ENCODE measurements at places on chromosomes 12 and 14.

- no peak for DNase-seq
These were observed 14.3 kb downstream of the TBX3 start for GRCh38 chr12:114669401-114670290.

- no peak for DNase-seq
These were observed 8.6 kb upstream of the CCDC196 start for GRCh38 chr14:66477567-66477966.

GRCh38 chr12:64737539-64737938, 21.7 kb downstream of the GNS start:
- no peak for DNase-seq

GRCh38 chr14:63435204-63435603, 108.0 kb downstream of the PPP2R5E start:
- DNase-seq, result no peak

DNA sequence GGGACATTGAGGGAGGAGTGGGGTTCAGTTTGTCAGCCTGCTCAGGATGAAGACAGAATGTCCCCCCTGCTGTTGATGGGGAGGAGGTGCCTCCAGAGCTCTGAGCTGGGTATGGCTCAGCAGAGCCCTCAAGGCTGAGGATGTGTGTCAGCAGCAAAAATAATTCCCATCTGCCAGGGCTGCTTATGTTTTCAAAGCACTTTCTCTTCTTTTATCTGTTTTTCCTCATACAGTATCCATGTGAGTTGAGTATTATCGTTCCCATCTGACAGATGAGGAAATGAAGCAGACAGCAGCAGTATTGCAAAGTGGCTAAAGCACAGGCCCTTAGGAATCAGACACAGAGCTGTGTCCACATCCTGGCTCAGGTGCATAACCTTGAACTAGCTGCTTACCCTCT, 94.1 kb downstream of the SLC8A3 start:
- DNase-seq, result no peak

DNA sequence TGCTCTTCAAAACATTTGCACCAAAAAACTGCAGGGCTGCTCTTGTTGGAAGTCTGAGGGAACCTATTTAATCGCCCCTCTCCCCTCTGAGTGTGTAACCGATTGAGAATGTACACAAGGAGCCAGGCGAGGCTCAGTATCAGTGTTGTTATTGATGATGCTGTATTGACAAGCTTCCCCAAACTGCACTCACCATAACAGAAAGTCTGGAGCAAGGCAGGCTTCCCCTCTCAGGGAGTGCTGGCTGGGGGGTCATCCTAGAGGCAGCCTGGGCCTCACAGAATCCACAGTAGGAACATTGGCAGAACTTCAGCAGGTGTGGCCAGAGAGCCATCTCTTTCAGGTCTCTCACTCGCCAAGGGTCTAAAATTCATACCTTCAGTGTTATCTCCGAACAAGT, 58.1 kb upstream of the TUNAR start:
- DNase-seq, result no peak

DNA sequence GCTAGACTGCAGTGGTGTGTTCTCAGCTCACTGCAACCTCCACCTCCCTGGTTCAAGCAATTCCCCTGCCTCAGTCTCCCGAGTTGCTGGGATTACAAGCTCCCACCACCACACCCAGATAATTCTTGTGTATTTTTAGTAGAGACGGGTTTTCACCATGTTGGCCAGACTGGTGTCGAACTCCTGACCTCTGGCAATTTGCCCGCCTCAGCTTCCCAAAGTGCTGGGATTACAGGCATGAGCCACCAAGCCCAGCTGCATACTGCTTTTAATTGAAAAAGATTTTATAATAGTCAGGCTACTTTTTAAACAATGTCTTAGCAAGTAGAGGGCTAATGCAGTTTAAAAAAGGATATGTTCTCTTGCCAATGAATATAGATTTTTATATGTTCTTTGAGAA, 668.9 kb downstream of the SLC6A15 start:
- no peak for DNase-seq

DNA sequence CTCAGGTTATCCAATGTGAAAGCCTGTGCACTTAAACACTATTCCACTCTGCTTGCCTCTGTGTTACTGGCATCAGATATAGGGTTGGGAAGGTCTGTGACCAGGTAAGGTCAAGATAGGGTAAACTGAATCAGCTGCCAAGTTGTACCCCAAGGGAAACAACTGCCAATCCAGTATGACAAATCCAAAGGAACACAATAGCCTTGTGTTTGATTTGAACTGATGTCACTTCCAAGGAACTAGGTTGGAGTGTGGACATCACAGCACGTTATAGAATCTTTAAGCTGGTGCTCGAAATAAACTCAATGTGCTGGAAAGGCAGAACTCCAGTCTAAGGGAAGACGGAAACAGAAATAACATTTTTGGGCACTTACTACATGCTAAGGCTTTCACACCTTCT, 223.4 kb upstream of the BTG1 start:
- no peak for DNase-seq

GRCh38 chr14:44863271-44863670, 98.5 kb downstream of the KLHL28 start:
- DNase-seq, result no peak

DNA sequence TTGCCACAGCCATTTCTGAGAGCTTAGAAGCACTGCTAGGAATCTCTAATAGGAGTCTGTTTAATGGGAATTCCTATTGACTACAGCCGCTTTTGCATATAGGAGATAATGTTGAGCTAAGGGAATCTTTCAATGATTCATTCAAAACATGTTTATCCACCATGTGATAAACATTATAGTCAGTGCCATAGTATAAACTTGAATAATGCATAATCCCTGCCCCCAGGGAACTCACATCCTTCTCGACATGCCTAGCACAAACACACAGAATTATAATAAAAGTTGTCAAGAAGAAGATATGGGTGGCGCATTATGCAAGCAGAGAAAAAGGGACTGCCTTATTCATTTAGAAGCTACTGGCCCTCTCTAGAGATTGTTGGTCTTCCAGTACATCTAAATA, 248.0 kb downstream of the DAD1 start:
- DNase-seq, result no peak

DNA sequence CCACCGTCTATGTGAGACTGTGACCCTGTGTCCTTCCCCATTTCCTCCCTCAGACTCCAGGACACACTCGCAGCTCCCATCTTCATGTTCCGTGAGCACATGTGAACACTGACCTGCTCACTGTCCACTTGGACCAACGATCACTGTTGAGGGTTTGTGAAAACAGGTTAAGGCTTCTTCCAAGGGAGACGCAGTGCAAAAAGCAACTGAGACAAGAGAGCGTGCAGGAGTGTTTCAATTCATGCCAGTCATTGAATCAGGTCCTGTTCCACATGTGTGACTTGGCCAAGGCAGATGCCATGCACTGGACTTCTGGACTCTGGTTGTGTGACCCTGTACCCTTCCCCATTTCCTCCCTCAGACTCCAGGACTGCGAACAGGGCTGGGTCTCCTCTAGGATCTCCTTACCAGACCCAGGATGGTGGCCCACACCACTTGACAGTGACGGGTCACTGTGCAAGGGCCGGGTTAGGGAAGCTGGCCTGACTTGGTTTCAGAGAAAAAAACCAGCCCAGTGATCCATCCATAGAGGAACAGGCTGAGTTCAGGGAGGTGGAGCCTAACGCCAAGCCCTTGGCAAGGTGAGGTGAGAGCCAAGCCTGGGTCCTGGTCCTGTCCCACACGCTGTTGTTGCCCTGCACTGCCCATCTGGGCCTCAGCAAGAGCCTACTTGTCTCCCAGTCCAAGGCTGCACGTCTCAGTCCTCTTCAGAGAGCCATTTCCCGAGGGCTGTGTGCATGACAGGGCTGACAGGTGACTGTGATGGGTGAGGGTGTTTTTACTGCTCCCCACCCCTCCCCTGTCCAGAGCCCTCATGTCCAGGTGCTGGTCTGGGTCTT, 5.7 kb upstream of the KRT5 start:
- DNase-seq, result no peak

GRCh38 chr12:49564686-49565405, 3.1 kb downstream of the MCRS1 start:
- no peak for DNase-seq

- no peak for DNase-seq
These were observed 31.7 kb downstream of the LRTM2 start for GRCh38 chr12:1852076-1852475.

DNA sequence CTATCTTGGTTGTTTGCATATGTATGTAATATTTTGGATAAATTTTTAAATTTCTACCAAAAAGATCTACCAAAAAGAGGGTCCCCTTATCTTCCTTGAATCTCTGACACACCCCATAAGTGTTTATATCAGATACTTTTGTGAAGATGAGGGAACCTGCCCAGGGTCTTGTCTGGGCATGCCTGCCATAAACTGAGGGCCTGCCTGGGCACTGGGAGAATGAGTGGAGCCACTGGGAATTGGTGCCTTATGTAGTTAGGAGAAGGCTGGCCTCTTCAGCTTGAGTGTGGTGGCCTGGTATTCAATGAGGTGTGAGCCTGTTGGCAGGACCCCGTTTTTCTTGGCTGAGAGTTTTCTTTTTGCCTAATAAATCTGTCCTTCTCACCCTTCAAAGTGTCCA, 46.5 kb downstream of the OR9K2 start:
- no peak for DNase-seq

DNA sequence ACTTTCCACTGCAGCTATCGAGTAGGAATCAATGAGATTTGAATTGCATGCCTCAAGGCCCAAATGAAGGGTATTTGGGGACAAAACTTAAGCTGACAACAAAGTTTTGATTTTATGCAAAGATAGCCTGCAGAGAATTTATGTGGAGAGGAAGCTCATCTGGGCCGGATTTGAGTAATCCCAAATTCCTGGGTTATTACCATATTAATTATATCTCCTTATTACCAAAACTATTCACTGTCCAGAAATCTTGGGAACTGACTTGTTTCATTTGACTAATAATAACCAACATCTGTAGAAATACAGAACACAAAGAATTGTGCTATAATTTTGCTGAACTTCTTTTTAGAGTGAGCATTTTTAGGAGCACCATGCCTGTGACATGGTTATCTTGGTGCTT, 70.4 kb downstream of the KITLG start:
- no peak for DNase-seq

- no peak for DNase-seq
These were observed 132.2 kb downstream of the NCOR2 start for GRCh38 chr12:124434951-124435805.

GRCh38 chr14:67863223-67863622, 43.6 kb downstream of the RAD51B start:
- DNase-seq, result no peak

DNA sequence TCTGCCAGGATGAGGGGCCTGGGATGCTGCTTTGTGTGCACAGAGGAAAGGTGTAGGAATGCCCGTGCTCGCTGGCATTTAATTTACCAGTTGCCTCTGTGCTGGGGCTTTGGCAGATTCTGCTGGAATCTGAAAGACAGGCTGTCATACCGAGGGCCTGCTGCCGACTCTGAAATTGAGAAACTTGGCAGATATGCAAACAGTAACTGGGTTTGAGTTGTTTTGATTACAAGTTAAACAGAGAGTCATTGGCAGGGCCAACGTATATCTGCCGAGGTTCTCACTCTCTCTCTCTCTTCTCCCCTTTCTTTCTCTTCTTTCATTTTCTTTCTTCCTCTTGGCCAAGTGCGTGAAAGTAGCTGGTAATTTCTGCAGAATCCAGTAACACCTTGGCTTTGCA, 618.7 kb downstream of the VRK1 start:
- DNase-seq, result no peak

DNA sequence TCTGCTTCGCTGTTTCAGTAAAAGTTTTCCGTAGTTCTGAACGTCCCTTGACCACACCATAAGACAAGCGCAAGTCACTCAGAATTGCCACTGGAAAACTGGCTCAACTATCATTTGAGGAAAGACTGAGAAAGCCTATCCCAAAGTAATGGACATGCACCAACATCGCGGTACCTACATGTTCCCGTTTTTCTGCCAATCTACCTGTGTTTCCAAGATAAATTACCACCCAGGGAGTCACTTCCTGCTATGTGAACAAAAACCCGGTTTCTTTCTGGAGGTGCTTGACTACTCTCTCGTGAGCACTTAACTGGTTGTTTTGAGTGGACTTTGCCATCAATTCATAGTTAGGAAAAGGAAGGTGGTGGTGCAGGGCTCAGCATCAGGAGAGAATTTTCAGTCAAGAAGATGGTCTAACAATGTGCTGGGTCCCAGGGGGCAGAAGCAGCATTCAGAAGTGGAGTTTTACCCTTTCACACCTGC, 1.4 kb downstream of the EGLN3 start:
- DNase-seq, result no peak

- DNase-seq, result no peak
These were observed 57.1 kb downstream of the VWF start for GRCh38 chr12:6067152-6067916.

GRCh38 chr14:92437729-92438285, 75.8 kb upstream of the RIN3 start:
- no peak for DNase-seq

- DNase-seq, result no peak
These were observed at the start of gene CLEC2B for GRCh38 chr12:9869307-9870161. Gene CLEC2B, minus strand, starts transcription at chr12:9869354.

DNA sequence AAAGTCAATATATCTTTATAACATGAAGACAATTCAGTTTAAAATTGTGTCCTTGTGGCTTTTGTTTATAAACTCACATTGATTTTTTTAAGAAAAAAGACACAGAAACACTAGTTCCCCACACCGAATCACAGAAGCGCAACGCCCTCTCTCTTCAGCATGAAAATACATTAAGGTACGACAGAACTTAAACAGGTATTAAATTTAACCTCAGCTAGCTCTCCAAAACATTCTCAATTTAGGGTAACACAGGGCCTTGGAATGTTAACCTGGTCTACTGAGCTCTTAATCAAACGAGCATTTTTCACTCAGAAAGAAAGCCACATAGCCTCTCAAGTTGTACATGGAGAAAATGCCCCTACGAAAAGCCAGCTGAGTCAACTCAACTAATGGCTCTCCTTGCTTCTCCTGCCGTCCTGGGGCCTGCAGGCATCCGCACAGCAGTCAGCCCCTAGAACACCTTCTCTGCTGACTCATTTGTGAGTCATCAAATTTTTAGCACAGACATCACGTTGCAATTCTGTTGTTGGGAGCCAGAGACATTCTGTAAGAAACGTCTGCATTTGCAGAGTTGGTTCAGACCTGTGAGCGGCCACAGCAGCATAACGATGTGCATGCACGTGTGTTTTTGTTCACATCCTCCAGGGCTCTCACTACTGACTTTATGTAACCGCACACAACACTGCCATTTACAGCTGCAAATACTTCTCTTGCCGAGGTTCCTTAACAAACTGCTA, 141.6 kb downstream of the ITPR2 start:
- no peak for DNase-seq

DNA sequence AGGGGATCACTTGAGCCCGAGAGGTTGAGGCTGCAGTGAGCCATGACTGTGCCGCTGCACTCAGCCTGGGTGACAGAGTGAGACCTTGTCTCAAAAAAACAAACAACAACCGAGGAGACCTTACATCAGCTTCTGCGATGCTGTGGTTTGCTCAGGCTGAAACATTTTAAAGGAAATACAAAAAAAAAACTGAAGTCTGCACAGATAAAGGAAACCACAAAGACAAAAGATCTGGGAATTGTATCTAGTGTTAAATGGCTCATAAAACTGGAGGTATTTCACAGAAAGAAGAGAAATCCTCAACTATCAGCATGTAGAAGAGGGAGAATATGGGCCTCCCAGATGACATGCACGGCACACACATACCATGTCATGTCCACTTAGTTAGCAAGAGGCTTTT, 60.3 kb upstream of the VPS33A start:
- no peak for DNase-seq

Measured in cerebellar nuclear complex (tissue), 1 donor.